ENCODE measurements at places on chromosomes 12 and 14.

GRCh38 chr12:121802485-121802842, 1.3 kb upstream of the SETD1B start:
- DNase-seq = no peak

DNA sequence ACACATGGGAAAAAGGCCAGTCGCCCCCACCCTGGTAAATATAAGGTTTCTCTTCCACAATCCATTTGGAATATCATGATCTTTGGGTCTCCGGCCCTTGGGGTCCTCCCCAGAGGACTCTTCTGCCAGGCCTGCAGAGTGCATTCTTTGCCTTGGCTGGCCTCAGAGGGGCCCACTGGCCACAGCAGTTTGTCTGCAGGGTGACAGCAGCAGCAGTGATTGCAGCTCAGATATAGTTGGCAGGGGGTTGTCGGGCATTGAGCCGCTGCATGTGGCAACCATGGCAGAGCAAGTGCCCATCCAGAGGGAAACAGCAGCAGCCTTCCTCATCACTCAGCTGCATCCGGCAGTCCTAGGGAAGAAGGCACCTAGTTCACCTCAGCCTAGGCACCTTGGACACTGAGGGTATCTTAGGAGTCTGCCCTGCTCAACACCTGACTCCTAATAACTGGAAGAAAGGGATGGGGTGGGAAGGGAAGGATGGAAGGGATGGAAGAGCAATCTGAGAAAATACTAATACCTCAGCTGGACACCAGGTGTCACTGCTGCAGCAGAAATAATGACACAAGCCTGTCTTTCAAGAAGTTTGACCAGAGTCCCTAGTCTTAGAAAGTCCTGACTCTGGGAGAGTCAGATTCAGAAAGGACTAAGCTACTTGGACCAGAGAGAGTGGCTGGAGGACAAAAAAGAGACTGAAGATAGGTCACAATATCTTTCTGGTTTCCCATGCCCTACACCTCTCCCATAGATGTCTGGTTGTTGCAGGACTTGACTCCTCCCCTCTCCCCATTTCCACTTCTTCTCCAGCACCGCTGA, 8.9 kb downstream of the AJUBA start:
- DNase-seq = peak; percentile 17

- DNase-seq = no peak
Measured at GRCh38 chr14:36408388-36408787, 88.0 kb upstream of the MBIP start.

DNA sequence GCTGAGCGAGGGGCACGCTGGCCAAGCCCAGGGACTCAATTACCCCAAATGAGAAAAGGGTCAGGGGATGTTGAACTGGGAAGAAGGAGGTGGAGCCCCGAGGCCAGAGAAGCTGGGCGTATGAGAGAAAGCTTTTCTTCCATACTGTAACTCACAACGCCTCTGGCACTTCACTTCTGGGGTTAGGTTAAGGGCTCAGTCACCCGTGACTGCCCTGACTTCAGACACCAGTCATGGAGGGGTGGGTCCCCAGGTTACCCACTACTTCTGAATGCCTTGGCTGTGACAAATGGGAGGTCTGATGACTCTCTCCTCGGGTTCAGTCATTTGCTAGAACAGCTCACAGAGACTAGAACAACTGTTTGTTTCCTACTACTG, 5.5 kb upstream of the GPR132 start:
- no peak for DNase-seq

- DNase-seq = no peak
Measured at GRCh38 chr12:131616043-131616700, 94.7 kb upstream of the SFSWAP start.

Measured in stimulated activated CD4-positive, alpha-beta T cell treated with anti-CD3 and anti-CD28 coated beads, Interleukin-4, amount 100 ng/mL, for 1 hour (primary cell).